AG08396 (cell line): ENCODE measurements at places on chromosomes 7 and 10.

DNA sequence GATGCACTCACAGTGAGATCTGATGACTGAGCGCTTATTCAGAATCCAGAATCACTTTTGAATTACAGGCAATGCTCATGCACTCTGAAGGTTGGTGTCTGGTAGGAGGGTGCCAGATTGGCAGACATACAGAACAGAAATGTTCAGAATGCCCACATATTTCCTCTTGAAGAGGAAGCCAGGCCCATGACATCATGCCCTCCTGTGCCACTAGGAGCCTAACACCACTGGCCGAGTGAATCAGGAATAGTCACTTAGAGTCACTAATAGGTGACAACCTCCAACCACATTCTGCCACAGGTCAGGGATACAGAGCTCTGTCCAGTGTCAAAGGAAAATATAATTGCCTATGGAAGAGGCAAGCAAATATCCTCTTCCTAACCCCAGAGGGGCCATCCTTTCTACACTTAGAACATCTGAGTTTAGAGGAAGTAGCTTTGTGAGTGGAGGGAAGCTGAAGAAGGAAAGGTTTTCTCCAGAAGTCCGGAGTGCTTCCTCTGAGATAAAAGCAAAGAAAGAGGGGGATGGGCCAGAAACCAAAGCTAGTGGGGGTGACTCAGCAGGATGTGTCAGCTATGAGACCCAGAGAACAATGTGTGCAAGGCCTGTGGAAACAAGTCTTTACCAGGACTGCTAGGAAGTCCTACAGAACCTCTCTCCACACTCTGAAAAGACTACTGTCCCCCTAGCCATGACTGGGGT, 838.8 kb downstream of the GRID1 start:
- no peak for DNase-seq

DNA sequence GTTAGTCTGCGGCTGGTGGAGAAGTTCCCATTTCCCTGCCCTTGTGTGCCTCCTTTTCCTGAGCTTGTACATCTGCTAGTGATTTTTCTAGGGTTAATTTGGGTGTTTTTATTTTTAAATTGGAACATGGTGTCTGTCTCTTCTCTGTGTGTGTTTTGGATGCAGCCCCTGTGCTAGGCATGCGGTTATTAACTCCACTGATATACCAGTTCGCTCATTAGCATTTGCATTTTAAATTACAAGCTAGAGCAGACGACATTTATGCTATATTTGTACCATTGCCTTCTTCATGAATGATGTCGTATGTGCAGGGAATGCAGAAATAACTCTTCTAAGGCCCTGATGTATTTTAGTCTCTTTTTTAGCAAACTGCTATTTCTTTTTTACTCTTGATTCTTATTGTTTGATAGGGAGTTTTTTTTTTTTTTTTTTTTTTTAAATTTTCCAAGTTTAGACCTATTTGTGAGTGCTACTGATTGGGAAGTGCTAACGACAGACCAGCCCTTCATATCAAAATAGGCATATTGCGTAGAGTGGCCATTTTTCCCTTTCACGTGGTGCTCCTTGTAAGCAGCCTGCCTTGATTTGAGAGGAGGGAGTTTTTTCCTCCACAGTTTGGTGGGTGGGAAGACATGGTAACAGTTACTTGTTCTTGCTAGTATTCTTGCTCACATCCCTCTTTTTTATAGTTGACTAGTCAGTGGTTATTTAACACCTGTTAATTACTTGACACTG, 89.6 kb downstream of the LRRC4 start:
- no peak for DNase-seq

GRCh38 chr7:124113045-124113444, 80.2 kb upstream of the TMEM229A start:
- no peak for DNase-seq

- DNase-seq = no peak
Measured at GRCh38 chr7:44709011-44709915, 39.4 kb upstream of the ZMIZ2 start.
